Caki2 (cell line): ENCODE measurements at places on chromosomes 7 and 10.

DNA sequence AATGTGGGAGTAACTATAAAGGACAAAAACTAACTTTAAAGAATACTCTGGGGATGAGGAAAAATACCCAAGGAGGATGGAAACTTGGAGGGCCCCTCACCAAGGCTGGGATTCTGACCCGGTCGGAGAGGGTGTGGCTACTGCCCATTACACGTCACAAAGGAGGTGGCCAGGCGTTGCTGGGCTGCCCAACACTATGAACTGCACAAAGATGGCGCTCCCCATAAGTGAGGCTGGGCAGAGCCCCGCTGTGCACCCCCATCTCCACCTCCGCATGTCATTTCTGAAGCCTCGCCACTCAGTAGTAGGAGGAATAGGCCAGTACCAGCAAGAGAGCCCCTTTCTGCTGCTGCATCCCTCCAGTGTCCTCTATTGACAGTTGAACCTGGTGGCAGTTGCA is 290.1 kb upstream of the ZNF32 start:
- DNase-seq, result no peak

GRCh38 chr10:5623081-5623748 is 43.2 kb downstream of the ASB13 start:
- DNase-seq, result peak; percentile 68

DNA sequence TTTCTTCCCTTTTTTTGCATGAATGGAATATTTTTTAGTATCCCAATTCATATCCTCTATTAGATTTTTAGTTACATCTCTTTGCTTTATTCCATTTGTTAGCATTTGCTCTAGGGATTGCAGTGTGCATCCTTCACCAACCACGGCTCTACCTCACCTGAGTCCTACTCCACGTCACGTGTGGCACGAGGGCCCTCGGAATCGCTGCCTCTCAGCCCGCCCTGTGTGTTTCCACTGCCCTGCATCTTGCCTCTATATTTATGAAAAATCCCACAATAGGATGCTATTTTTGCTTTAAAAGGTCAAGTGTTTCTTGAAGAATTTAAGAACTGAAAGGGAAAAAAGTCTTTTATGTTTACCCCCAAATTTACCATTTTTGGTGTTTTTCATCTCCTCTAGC is 41.0 kb downstream of the CFAP46 start:
- no peak for DNase-seq

DNA sequence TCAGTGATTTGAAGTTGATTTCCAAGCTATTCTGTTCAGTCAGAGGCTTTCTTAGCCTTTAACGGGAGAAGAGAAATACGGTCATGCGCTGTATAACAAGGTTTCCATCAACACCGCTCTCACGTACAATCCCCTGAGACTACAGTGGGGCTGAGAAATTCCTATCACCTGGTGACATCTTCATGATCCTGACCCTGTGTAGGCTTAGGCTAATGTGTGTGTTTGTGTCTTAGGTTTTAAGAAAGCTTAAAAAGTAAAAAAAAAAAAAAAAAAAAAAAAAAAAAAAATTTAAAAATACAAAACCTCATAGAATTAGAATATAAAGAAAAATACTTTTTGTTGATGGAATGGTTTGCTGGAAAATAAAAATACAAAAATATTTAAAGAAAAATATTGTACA is 1.8 kb downstream of the ZNF862 start:
- DNase-seq, result no peak

DNA sequence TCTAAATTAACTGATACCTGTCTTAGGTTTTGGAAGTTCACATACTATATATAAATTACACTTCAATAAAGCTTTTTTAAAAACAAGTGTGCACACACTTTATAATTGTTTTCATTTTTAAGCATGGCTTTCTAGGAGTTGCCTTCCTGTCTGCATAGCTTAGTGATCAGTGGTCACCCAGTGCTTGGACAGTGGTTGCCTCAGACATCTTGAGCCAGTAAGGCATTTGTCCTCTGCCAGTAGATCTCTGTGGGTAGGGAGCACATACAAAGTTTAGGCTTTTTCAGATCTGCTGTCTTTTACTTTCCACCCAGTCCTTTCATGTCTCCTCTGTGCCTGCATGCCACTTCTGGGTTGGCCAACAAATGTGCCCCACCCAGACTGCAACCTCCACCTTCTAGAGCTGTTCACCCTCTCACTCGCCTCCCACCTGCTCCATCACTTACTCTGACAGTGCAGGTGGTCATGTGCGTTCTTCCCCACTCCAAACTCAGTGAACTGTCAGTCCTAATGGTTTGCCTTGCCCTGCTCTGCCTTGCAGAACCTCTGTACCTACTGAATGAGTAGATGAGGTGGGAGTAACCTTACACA is 31.7 kb downstream of the TPST1 start:
- DNase-seq, result no peak

DNA sequence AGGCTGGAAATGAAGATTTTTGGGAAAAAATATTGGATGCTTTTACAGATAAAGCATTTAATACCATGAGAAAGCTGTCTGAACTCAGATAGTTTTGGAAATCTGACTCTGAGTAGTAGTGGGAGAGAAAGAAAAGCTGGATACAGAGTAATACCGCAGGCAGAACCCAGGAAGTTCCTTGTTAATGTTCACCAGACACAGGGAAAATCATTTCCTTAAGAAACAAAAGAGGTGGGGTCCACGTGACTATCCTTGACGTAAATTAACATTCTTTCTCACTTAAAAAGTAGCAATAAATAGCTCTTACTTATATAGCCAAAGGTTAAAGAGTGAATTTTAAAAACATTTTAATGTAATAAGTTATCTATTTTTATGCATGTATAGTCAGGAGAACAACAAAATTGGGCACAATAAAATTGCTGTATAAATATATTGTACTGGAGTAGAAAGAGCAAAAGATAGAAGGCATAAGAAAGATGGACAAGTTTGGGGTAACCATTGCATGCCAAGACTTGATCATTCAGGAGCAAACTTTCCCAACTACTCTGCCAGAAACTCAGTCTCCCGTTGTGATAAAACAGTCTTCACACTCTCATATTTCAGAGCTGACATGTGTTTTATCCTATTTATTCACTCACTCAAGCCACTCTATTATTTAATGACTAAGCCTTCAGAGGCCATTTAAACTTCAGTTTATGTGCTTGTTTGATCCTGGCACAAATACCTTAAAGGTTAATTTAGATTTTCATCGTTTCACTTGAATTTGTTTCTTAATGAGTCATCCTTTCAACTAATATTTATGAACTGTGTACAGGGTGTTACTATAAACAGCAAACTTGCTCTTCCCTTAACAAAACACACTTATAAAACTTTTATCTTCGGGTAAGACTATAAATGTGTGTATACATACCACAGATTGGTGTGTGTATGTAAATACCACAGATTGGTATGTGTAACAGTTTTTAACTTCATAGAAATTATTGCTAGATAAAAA is 143.1 kb downstream of the GNAI1 start:
- DNase-seq, result peak; percentile 76
